ENCODE measurements at places on chromosomes 16 and 17.
A peak's percentile ranks its signal among the peaks of the same experiment; 100 is the strongest.

DNA sequence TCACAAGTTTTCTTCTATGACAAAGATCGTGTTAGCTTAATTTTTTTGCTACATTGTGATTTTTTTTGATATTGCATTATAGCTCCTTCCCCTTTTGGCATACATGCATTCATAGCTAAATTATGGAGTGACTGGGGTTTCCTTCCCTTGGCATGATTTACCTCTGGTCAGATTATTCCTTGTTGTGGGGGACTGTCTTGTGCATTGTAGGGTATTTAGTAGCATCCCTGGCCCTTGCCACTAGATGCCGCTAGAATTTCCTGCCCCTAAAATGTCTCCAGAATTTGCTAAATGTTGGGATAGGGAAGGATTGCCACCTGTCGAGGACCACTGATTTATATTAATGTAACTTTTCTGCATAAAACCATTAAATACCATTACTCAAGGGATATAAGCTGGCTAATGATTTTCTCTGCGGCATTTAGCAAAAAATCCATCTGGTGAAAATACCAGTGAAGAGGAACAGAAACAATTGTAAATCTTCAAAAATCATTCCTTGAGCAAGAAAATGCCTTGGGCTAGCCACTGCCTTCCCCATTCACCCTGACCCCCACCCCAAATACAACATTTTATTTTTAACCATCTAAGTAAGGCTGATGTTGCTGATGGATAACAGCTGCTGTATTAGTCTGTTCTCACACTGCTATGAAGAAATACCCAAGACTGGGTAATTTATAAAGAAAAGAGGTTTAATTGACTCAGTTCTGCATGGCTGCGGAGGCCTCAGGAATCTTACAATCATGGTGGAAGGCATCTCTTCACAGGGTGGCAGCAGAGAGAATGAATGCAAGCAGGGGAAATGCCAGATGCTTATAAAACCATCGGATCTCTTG is 195.2 kb downstream of the MAP2K6 start:
- DNase-seq: peak; percentile 4

- DNase-seq: no peak
Observed at GRCh38 chr17:53166731-53167130, 656.0 kb upstream of the KIF2B start.

- no peak for DNase-seq
Observed at GRCh38 chr17:83132251-83133081, 53.1 kb downstream of the METRNL start.

DNA sequence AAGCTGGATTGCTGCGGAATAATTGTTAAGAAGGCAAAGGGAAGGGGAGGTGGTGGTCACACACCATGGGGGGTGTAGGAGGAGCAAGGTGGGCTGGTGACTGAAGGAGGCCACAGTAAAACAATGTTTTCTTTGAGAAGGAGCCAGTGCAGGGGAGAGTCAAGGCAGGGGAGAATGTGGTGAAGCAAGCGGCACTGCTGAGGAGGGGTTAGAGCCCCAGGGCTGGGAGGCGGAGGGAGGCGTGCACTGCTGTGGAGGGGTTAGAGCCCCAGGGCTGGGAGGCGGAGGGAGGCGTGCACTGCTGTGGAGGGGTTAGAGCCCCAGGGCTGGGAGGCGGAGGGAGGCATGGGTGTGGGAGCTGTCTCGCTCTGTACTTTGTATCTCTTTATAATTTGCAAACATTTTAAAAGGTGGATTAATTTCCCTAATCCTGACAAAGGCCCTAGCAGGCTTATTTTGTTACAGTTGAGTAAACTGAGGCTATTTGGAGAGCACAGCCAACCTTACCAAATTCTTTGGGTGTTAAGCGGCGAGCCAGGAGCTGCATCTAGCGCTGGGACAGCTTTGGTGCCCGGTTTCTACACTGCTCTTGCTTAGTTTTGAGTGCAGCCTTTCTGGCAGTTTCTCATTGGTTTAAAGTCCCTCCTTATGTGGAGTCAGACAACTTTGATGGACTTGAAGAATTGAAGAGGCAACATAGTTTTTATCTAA is 20.9 kb downstream of the RPTOR start:
- no peak for DNase-seq

DNA sequence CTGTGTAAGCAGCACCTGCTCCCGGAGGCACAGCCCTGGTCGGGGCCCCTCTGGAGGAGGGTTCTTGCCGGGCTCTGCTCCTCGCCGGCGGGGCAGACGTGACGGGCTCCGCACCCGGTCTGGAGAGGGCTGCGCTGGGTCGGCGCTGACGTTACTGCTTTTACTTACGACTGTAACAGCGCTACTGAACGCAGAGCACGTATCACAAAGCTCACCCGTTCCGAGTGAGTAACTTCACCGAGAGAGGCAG is 1.3 kb upstream of the RAB40C start:
- DNase-seq: no peak

GRCh38 chr17:71412803-71413202 is 708.0 kb upstream of the SOX9 start:
- DNase-seq: peak; percentile 94

- no peak for DNase-seq
Observed at GRCh38 chr16:49510654-49511305, 137.2 kb downstream of the C16orf78 start.

GRCh38 chr17:38333635-38334295 is 10.0 kb downstream of the GPR179 start:
- no peak for DNase-seq

- peak; percentile 66 for DNase-seq
Observed at GRCh38 chr17:38584350-38584925, 21.3 kb downstream of the SRCIN1 start.

GRCh38 chr16:26070302-26071100 is 378.7 kb downstream of the HS3ST4 start:
- DNase-seq: no peak

DNA sequence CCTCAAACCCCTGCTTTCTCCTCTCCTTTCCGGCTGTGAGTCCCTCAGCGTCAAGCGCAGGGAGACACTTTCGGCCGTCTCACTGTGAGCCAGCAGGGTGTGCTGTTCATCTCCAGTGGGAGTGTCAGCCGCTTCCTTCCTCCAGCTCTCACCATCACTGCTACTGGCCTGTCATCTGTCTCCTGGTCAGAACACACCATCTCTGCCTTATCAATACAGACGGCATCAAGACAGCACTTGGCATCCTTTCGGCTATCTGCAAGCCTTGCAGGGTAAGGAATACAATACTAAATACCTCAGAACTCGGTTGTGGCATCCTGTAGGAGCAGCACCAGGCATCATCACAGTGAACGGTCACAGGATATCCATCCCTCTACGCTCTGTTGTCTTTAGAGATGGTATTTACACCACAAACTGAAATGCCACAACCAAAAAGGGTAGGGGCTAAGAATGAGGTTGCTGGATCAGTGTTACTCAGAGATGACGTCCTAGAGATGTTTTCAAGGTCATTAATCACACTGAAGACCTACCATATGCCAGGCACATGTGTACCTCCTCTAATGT is 20.7 kb upstream of the CMTM4 start:
- peak; percentile 14 for DNase-seq

GRCh38 chr17:38663125-38663751 is 11.5 kb downstream of the EPOP start:
- peak; percentile 68 for DNase-seq

GRCh38 chr17:17416400-17417360 is 60.1 kb upstream of the MED9 start:
- DNase-seq: no peak

DNA sequence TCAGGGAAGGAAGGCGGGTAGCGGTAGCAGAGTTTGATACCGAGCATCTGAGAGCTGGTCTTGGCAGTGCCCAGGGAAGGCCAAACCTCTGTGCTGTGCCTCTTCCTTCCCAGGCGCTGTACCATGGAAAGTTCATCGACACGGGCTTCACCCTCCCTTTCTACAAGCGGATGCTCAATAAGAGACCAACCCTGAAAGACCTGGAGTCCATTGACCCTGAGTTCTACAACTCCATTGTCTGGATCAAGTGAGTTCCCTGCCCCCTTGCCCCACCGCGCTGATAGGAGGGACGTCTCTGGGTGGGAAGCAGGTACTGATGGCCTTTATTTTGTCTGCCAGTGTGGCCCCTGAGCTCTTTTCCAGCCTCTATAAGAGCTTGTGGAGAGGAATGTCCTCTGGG is 15.4 kb upstream of the CLEC18A start:
- no peak for DNase-seq

DNA sequence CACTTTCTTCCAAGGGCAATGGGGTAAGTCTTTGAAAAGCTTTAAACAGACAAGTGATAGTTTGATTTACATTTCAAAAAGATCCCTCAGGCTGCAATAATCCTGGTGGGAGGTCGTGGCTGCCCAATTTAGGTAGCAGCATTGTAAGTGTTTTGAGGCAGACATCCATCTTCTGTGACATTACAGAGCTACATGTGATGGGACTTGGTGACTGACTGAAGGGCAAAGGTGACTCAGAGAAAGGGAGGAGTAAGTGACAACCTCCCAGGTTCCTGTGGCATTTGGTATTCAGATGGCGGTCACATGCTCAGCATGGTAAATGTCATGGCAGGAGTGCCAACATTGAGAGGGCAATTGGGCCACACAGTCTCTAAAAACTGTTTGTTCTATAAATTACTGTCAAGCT is 26.5 kb downstream of the STAT3 start:
- no peak for DNase-seq

DNA sequence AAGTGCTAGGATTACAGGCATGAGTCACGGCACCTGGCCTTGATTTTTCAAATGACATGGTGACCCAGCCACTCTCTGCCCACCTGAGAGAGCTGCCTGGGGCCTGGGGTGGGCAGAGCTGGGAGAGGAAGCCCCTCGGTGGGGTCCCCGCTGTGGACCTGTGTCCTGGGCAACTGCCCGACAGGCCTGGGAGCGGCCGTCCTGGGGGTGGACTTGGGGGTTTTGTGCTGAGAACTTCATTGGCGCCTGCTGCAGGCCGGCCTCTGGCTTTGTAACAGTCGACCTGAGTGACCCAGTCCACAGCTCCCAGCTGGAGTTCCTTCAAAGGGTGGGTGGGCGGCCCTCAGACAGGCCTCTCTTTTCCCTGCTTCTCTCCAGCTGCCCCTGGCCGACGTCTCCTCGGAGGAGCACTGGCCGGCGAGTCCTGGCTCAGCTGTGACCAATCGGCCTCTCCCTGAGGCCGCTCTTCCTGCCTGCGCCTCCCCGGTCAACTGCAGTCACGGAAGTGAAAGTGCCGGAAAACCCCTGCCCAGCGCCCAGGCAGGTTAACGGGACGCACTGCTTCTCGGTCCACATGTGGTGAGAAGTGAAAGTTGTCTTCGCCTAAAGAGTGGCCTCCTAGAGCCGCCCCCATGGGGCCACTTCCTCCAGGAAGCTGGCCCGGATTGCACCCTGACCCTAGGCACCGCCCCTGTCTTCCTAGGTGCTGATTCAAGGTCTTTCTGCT is 5.5 kb downstream of the CBFA2T3 start:
- DNase-seq: no peak

- no peak for DNase-seq
Observed at GRCh38 chr17:77558846-77559626, 399.5 kb upstream of the TNRC6C start.

DNA sequence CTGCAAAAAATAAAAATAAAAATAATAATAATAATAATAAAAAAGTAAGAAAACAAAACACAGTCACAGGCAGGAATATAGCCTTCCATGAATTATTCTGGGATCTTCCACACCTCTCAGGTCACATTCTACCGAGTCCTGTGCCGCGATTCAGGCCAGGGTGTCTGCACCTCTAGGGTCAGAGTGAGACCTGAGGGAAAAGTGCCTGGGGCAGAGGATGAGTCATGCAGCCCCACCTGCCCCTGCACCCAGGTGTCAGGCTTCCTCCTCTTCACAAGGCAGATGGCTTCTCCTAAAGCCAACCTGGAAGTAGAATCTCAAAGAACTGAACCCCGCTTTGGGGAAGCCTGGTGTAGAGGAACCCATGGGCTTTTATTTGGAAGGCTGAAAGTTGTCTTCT is 283.7 kb downstream of the CPPED1 start:
- DNase-seq: no peak

- no peak for DNase-seq
Observed at GRCh38 chr17:50218771-50219315, 17.4 kb upstream of the COL1A1 start.

GRCh38 chr16:50741225-50741780 is 583 bp upstream of the CYLD start:
- no peak for DNase-seq

- no peak for DNase-seq
Observed at GRCh38 chr16:28082624-28083023, 19.1 kb upstream of the GSG1L start.

DNA sequence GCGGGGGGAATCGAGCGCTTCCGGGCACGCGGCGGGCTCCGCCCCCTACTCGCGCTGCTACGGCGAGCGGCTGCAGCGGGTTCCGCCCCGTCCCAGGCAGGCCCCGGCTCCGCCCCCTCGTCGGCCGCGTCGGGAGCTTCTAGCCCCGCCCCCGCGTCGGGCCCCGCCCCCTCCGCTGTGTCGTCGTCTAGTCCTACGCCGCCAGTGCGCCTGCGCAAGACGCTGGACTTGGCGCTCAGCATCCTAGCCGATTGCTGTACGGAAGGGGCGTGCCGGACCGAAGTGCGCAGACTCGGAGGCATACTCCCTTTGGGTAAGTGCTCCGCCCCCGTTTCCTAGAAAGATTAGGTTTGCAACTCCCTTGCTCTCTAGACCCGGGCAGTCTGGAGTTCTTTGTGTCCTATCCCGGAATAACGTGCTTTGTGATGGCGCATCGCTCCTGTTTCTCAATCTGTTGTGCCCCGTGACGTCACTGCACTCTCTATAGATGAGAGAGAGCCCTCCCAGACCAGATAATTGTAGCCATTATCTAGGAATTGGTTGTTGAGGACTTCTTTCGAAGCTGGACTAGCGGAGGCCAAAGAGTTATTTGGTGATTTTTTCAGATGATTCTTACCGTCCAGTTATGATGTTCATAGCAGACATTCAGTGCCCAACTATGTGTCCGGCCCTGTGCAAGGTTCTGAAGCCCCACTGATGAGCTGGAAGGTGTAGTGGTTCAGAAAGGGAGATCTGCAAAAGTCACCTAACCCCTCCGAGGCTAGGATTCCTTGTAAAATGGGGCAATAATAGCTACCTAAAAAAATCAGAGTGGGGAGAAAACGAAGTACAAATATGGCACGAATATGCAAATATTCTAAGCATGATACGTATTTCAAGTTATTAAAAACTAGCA is 633 bp downstream of the ARMC5 start:
- peak; percentile 97 for DNase-seq

DNA sequence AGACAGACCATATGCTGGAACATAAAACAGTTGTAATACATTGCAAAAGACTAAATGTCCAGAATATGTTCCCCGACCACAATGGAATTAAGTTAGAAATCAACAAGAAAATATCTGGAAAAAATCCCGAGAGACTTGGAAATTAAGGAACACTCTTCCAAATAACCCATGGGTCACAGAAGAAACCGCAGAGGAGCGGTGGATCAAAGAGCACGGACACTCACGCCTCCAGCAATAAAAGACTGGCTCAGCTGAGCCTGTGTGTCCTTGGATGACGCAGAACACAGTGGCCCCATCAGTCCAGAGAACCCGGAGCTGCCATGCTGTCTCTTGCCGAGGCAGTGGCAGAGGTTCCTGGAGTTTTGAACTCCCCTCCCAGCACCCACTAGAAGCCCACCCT is 30.9 kb upstream of the FOXF1 start:
- DNase-seq: no peak

GRCh38 chr17:193841-194806 is 12.7 kb upstream of the DOC2B start:
- no peak for DNase-seq

- DNase-seq: no peak
Observed at GRCh38 chr17:41660221-41660711, 28.4 kb upstream of the EIF1 start.

- DNase-seq: no peak
Observed at GRCh38 chr16:68086860-68087268, 1.7 kb downstream of the NFATC3 start.

- DNase-seq: no peak
Observed at GRCh38 chr17:1834380-1835149, 4.8 kb downstream of the RPA1 start.

GRCh38 chr16:55913716-55914115 is 38.5 kb upstream of the CES5A start:
- DNase-seq: no peak

Data from SW 1271 (cell line).